ENCODE measurements at places on chromosomes 7 and 10.

DNA sequence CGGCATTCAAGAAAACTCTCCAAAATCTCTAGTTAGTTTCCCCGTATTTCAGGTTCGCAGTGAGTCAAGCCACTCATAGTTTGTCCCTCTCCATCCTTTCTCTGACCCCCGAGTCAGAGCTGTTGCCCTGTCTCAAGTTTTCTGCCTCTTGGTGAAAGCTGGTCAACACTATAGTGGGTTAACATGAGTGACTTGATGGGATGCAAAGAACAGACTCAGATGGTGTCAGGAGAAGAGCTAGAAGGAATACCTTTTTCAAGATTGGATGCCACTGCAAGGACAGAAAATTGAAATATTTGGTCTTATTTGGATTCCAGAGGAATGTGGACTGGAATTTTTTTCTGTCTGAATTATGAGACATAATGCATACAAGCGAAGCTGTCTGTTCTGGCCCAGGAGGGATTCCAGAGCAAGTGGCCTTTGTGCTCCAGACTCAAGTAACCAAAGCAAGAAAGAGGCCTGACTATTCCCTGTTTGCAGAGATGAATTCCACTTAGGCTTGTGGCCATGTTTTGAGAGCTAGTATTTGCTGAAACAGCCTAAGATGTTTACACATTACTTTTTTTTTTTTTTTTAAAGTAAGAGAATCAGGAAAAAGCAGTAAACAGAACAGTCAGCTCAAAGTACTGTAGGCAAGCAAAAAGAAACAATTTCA lies 67.4 kb downstream of the VWC2 start:
- no peak for DNase-seq
- H3K36me3 ChIP-seq, result no peaks in the 10 kb centered on the region
- H3K27ac ChIP-seq, result no peak overlapping the region

DNA sequence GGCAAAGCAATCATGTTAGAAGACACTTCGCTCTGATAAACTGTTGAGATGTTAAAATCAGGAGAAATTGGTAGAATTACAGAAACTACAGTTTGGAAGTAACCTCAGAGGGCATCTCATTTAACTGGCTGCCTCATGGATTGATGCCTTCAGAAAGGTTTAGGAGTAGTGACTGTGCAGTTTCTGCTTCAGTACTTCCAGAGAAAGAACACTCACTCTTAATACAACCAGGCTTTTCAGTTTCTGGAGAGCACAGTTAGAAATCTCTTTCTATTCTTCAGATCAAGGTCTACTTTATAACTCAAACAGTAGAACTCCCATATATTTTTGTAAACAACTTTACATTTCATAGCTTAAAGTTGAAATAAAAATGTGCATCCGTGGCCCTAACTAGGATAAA lies 1358.9 kb upstream of the LRRTM3 start:
- no peak overlapping the region for H3K27ac ChIP-seq
- H3K4me1 ChIP-seq, result no peaks in the 10 kb centered on the region
- H3K27me3 ChIP-seq, result no peaks in the 10 kb centered on the region
- DNase-seq, result no peak
- H3K4me3 ChIP-seq, result no peak overlapping the region
- no peaks in the 10 kb centered on the region for H3K36me3 ChIP-seq

- DNase-seq, result no peak
- no peaks in the 10 kb centered on the region for H3K36me3 ChIP-seq
- no peak overlapping the region for H3K27ac ChIP-seq
- H3K4me3 ChIP-seq, result no peak overlapping the region
These were observed 163.1 kb downstream of the AUTS2 start for GRCh38 chr7:69761290-69761922.

DNA sequence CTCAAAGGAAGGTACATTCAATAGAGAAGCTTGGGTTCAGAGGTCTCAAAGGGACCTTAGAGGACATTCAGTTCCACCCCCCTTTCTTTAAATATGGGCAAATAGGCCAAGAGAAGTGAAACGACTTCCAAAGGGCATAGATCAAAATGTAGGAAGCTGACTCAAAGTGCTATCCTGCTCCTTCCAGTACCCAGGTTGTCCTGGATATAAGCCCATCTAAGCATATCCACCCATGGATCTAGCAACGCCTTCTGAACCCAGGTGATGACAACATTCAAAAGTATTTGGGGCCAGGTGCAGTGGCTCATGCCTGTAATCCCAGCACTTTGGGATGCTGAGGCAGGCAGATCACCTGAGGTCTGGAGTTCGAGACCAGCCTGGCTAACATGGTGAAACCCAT lies 5.3 kb downstream of the ATXN7L1 start:
- peaks cover 2% of the 10 kb centered on the region for H3K36me3 ChIP-seq
- H3K4me3 ChIP-seq, result no peak overlapping the region
- no peaks in the 10 kb centered on the region for H3K27me3 ChIP-seq
- DNase-seq, result no peak
- peaks cover 9% of the 10 kb centered on the region for H3K4me1 ChIP-seq
- H3K27ac ChIP-seq, result no peak overlapping the region

GRCh38 chr10:33749067-33749735 lies 414.7 kb upstream of the NRP1 start:
- DNase-seq, result no peak
- H3K36me3 ChIP-seq, result no peaks in the 10 kb centered on the region
- H3K27ac ChIP-seq, result no peak overlapping the region
- H3K4me3 ChIP-seq, result no peak overlapping the region
- no peaks in the 10 kb centered on the region for H3K4me1 ChIP-seq

DNA sequence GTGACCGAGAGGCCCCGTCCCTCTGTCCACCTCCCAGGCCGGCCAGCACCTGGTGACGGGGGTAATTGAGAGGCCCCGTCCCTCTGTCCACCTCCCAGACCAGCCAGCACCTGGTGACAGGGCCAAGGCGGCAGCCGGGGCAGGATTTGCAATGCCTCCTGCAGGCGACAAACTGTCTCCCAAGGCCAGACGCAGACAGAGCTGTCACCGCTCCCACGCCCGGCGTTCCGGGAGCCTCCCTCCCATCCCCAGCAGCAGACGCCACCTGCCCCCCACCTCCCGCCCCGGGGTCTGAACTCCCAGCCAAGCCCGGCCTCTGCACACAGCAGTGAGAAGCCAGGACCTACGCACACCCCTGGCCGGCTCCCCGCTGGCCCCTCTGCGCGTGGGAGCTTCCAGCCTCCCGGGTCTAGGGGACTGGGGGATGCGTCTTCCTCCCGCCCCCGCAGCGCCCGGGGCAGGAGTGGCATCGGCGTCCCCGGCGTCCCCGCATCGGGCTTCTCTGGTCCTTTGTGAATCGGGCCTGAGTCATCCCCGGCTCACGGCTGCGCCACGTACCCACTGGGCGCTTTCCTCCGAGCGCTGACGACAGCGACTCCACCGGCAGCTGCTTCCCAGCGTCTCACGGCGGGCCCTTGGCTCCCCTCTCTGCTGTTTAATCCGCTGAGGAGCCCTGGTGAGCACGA lies 95.1 kb upstream of the DIP2C start:
- peaks cover 15% of the 10 kb centered on the region for H3K4me1 ChIP-seq
- H3K27ac ChIP-seq, result no peak overlapping the region
- no peaks in the 10 kb centered on the region for H3K36me3 ChIP-seq
- peaks cover 60% of the 10 kb centered on the region for H3K27me3 ChIP-seq

- H3K4me3 ChIP-seq, result no peak overlapping the region
- H3K4me1 ChIP-seq, result no peaks in the 10 kb centered on the region
- H3K27me3 ChIP-seq, result no peaks in the 10 kb centered on the region
- DNase-seq, result no peak
- H3K36me3 ChIP-seq, result no peaks in the 10 kb centered on the region
- H3K27ac ChIP-seq, result no peak overlapping the region
These were observed 25.4 kb upstream of the EXOC6 start for GRCh38 chr10:92822964-92823363.

DNA sequence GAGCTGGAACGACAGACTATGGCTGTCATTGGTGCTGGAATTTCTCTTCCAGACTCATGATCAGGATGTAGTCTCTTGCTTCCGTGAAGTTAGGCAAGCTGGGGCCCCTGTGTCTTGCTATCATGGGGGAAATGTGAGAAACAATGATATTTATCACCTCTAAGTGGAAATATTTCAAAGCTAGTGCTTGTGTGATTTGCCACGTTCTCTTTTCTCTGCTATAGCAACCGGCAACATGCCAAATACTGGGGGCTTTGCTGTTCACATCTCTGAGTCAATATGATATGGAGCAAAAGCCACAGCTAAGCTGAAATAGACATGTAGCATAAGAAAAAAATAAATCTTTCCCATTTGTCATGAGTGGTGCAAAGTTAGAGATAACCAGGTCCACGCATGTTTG lies 668.2 kb upstream of the IGFBP3 start:
- no peaks in the 10 kb centered on the region for H3K36me3 ChIP-seq
- H3K27ac ChIP-seq, result no peak overlapping the region
- no peaks in the 10 kb centered on the region for H3K27me3 ChIP-seq
- no peak overlapping the region for H3K4me3 ChIP-seq
- DNase-seq, result no peak
- no peaks in the 10 kb centered on the region for H3K4me1 ChIP-seq

DNA sequence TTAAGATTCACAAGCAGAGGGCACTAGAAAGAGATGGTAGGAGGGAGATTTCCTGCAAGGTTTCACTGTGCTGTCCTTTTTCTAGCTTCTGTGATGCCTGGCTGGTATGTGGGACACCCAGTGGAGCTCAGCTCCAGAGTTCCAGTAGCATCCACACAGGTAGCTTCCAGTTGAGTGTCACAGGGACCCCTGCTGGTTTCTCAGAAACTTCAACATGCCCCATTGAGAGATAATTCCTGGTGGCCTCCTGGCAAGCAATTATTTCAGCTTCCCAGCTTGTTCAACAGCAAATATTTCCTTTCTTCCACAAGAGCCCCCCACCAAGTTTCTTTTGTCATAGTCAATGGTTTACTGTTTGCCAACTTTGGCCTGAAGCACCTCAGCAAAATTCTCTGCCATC lies 858.7 kb downstream of the REEP3 start:
- DNase-seq, result no peak
- H3K4me1 ChIP-seq, result no peaks in the 10 kb centered on the region
- no peak overlapping the region for H3K4me3 ChIP-seq
- H3K36me3 ChIP-seq, result no peaks in the 10 kb centered on the region

- H3K27me3 ChIP-seq, result no peaks in the 10 kb centered on the region
- no peak overlapping the region for H3K27ac ChIP-seq
- no peaks in the 10 kb centered on the region for H3K4me1 ChIP-seq
- H3K36me3 ChIP-seq, result no peaks in the 10 kb centered on the region
- no peak for DNase-seq
- H3K4me3 ChIP-seq, result no peak overlapping the region
These were observed 142.6 kb upstream of the LSM8 start for GRCh38 chr7:118041251-118041878.

DNA sequence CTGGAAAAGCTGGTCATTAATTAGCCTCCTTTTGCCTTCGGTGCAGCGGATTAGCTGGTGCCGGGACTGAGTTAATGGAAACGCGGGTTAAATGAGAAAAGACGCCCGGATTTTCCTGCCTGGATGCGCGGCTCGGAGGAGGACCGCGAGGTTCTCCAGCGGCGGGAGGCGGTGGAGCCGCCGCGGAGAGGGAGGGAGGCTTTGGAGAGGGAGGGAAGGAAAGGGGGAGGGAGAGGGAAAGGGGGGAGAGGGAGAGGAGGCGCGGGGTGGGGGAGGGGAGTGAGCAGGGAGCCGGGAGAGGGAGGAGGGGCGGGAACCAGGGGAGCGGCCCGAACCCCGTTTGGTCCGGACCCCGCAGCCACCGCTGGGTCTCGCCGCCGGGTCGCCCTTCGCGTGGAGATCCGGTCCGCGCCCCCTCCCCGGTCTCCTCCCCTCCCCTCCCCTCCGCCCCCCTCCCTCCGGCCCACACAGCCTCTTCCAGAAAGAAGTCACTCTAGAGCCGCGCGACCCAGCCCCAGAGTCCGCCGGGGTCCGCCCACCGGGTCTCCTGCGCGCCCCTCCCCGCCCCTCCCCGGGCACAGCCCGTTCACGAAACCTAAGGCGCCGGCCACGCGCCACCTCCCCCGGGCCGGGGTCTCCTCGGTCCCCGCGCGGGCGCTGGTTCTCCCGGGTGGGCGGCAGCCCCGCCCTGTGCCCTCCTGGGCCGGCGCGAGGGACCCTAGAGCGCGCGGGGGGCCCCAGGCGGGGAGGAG lies 347.5 kb downstream of the DNAJB6 start:
- DNase-seq, result no peak
- peaks cover 64% of the 10 kb centered on the region for H3K27me3 ChIP-seq
- no peak overlapping the region for H3K27ac ChIP-seq
- no peaks in the 10 kb centered on the region for H3K36me3 ChIP-seq
- H3K4me3 ChIP-seq, result no peak overlapping the region

DNA sequence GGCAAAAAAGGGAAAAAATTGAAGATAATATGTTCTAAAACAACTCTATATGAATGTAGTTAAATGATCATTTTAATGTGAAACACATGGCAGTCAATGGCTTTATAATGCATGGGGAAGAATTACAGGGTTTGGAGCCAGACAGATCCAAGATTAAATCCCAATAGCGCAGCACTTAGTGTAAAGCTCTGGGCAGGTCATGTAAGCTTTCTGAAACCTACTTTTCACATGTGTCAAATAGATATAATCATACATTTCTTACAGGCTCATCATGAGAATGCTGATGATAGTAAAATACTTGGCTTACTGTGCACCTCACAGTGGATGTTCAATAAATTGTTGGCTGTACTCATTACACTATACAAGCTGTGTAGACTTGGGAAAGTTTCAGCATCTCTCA lies 48.0 kb upstream of the ZNF365 start:
- H3K27me3 ChIP-seq, result no peaks in the 10 kb centered on the region
- no peak for DNase-seq
- H3K36me3 ChIP-seq, result no peaks in the 10 kb centered on the region
- no peak overlapping the region for H3K4me3 ChIP-seq

DNA sequence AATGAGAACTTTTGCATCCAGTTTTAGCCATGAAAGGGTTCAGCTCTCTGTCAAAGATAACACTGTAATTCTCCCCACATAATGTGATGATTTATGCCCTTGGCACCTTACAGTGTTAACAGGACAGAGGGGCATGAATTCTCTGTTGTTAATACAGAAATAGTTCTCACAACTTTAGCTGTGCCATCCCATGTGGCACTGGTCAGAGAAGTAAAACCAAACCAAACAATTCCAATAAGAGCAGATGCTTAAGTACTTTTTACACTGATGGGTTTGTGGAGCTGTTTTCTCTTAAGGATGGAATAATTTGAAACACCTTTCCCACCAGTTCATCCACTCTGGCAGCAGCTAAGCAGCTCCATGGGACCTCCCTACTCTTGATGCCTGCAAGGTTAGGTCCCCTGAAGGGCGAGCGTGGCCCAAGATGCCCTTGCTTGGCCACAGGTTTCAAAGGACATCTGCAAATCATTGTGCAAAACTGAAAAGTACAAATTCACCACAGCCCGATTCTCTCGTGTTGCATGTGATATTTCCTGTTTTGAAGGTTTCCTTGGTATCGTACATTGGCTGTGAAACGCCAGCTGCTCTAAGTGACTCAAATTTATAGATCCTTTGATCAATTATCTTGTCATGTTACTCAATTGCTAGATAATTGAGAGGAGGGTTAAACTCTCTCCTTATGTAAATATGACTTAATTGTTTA lies 82.5 kb upstream of the CREB5 start:
- peak overlapping the region; percentile 6 for H3K4me3 ChIP-seq
- no peak for DNase-seq
- H3K27ac ChIP-seq, result peak overlapping the region; percentile 2
- no peaks in the 10 kb centered on the region for H3K27me3 ChIP-seq
- H3K4me1 ChIP-seq, result peaks cover 28% of the 10 kb centered on the region
